ENCODE measurements at places on chromosomes 7 and 10.

DNA sequence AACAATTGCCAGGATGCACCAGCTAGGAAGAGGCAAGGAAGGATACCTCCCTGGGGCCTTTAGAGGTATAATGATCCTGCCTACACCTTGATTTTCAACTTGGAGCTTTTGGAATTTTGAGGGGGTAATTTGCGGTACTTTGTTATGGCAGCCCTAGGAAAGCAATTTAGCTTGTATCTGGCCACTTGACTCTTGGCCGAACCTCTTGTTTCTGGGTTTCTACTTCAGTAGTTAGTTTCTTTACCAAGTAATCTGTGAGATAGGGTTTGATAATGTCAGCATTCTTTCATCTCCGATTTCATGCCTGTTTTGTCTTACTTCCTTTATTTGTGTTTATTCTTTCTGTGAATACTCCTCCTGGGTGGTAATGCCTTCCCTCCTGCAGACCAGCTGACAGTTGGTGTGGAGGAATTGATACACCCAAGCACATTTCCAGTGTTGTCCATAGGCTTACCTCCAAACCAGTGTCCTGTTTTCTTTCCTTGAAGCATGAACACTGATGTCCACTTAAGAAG lies 163.7 kb downstream of the SND1 start:
- DNase-seq: no peak

DNA sequence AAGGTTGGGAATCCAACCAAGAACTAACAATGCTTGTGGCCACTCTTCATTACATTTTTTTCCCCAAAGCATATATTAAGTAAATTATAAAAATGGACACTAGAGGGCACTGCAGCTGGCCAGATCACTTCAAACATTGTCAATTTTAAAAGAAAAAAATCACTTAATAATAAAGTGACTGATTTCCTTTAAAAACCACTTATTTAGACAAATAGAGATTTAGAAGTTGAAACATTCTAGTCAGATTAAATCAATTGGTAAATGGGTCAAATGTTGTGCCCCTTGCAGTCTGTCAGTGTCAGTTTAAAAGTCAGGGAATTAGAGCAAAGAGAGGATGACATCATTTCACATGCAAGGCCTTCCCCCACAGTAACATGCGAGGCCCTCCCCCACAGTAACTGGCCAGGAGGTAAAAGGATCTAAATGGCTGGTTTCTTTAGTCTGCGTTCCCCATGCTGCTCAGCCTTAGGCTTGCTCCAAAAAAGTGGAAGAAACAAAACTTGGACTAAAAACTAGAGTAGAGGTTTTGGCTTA lies 177.9 kb downstream of the SKAP2 start:
- DNase-seq: no peak

- no peak for DNase-seq
These were observed 83.3 kb downstream of the PAXIP1 start for GRCh38 chr7:154919344-154920225.

DNA sequence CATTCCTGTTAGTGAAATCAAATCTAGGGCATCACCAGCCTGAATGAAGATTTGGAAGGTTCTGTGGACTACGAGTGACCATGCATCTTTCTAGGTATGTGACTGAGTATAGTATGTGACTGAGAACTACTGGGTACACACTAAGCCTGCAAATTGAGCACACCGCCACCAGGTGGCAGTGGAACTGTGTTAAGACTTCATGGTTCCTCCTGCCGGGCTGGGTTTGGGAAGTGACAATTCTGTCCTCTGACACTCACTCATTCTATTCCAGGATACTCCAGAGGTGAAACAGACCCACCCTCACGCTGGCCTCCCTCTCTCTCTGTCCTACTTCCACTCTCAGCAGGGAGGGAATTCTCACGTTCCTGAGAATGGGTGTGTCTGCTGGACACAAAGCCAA lies 84.0 kb upstream of the TMEM248 start:
- no peak for DNase-seq

- DNase-seq: no peak
These were observed 25.8 kb upstream of the EEPD1 start for GRCh38 chr7:36127075-36127740.

DNA sequence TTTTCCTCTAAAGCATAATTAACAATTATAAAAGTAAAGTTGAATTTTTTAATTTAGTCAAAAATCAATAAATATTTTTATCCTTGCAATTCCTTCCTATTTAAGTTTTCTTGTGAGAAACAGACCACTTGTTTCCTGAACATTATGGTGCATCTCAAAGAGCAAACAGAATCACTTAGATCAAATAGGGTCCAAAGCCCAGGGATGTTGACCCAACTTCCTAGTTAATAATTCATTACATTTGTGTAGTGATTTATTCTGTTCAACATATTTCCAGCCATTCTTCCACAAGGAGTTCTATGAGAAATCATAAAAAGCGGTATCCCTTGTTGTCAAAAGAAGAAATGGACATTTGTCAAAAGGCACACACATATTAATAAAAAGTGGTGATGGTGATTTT lies 315.6 kb downstream of the LRRTM3 start:
- no peak for DNase-seq

- no peak for DNase-seq
These were observed 133.0 kb downstream of the CYP26A1 start for GRCh38 chr10:93206652-93207051.
